ENCODE measurements at places on chromosomes 7 and 10.

DNA sequence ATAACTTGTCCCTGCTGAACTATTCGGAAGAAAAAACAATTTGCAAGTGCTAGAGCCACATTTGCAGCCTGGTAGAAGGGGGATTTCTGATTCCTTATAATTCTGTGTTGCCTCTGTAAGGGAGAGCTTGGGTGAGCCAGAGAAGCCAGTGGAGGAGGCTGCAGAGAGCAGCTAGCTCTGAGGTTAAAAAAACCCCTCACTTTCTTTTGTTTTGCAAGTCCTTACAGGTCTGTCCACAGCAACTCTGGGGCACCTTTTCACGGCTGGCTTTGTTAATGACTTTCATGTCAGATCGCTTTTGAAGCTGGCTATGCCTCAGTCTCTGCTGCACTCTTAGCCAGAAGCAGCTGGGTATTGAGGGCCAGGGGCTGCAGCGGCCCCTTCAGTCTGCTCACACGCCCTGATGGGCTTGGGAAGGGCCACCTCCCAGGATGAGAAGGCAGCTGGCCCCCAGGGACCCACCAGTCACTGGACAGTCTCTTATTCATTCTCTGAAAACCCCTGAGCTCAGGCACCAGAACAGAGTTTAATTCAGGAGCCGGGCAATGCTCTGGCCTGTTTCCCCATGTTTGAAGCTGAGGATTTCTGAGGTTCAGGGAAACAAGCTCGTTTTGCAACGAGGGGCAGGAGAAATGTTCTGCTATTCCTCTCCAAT, 30.9 kb downstream of the TRIM8 start:
- no peak for DNase-seq

DNA sequence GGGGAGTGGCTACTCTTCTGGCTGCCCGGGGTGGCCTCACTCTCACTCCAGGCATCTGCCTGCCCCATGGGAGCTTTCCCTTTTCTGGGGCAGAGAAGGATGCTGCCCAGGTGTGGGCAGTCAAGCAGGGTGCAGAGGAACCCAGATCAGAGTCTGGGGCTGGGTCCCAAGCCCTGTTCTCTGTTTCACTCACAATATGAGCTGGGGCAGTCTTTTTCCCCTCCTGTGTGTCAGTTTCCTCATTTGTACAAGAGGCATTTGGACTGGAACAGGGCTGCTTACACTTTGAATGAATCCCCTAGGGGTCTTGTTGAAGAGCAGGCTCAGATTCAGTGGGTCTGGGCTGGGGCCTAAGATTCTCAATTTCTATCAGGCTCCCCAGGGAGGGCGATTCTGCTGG, 38.4 kb upstream of the AQP1 start:
- DNase-seq: no peak

DNA sequence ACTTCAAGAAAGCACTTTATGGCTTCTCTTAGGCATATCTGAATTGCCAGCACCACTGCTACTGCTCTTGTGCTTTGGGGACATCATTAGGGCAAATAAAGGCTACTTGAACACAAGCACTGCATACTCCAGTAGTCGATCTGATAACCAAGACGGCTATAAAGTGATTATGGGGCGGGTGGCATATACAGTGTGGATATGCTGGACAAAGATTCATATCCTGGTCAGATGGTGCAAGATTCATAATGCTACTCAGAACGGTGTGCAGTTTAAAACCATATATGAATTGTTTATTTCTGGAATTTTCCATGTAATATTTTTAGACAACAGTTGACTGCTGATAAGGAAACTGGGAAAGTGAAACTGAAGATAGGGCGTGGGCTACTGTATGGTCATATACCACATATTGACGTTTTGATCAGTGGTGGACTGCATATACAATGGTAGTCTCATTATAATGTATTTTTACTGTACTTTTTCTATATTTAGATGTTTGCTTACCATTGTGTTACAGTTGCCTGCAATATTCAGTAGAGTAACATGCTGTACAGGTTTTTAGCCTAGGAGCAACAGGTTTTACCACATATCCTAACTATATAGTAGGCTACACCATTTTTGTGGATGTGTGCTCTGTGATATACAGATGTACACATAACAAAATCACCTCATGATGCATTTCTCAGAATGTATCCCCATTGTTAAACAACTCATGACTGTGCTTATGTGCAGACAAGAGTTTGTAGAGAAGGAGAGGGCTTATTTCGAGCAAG, 15.2 kb downstream of the ANLN start:
- no peak for DNase-seq

- no peak for DNase-seq
Observed at GRCh38 chr7:30038196-30038980, 10.2 kb downstream of the PLEKHA8 start.

DNA sequence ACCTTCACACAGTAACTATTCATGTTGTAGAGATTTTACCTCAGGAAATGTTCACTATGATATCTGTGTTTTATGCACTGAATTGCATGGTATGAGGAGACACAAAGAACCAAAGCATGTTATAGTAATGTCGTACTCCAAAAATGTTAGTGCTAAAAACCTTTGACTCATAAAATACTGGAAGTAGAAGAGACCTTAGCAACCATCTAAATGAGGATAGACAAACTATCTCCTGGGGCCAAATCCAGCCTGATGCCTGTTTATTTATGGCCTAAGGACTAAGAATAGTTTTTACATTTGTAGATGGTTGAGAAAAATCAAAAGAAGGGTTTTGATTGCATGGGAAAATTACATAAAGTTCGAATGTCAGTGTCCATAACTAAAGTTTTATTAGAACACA, 535.1 kb downstream of the INHBA start:
- DNase-seq: no peak

DNA sequence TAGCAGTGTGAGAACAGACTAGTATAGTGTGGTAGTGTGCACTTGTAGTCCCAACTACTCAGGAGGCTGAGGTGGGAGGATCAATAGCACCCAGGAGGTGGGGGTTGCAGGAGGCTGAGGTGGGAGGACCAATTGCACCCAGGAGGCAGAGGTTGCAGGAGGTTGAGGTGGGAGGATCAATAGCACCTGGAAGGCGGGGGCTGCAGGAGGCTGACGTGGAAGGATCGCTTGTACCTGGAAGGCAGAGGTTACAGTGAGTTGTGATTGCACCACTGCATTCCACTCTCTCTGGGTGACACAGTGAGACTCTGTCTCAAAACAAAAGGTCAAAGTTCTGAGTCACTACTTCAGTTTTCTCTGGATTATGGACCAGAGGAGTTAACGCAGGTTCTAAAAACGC, 22.6 kb upstream of the DIP2C start:
- DNase-seq: no peak

- no peak for DNase-seq
Observed at GRCh38 chr10:67772894-67773511, 65.0 kb downstream of the DNAJC12 start.

DNA sequence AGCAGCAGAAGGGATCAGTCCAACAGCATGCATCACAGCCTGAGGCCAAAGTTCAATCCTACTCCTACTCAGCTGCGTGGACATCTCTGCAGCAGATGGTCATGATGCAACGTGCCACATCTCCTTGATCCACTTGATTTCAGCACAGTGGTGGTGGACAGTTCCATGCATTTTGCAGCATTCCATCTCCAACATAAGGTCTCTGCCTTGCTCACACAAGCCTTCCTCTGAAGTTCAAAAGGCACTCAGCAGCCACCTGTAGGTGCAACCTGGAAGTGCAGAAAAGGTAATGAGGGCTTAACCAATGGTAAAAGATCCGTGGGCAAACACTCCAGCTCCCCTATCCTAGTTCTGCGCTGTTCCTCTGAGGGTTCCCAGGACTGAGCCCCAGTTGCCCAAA, 57.5 kb upstream of the CHCHD3 start:
- peak; percentile 31 for DNase-seq

- DNase-seq: no peak
Observed at GRCh38 chr10:118908557-118909256, 120.8 kb upstream of the NANOS1 start.

- no peak for DNase-seq
Observed at GRCh38 chr10:68831961-68832455, 4.7 kb downstream of the STOX1 start.

DNA sequence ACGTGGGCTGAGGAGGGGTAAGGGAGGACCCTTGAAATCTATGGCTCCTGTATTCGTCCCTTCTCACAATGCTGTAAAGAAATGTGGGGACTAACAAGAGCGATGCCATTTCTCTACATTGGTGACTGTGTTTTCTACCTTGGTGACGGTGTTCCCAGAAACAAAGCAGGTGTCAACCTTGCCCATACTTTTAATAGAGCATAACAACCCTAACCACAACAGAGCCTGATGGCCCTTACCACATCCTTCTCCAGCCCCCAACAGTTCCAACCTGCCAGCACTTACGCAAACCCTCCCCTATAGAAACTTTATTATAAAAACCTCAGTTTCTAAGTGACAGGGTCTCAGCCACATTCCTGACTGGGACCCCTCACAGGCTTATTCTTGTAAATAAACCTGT, 28.2 kb upstream of the ADCYAP1R1 start:
- no peak for DNase-seq

- peak; percentile 50 for DNase-seq
Observed at GRCh38 chr10:8054494-8055407, at the start of gene GATA3. GATA3 (plus strand) TSS chr10:8054688; CDS start chr10:8055656, 968 bp downstream.

GRCh38 chr7:113076703-113077102, 9.9 kb downstream of the GPR85 start:
- no peak for DNase-seq

DNA sequence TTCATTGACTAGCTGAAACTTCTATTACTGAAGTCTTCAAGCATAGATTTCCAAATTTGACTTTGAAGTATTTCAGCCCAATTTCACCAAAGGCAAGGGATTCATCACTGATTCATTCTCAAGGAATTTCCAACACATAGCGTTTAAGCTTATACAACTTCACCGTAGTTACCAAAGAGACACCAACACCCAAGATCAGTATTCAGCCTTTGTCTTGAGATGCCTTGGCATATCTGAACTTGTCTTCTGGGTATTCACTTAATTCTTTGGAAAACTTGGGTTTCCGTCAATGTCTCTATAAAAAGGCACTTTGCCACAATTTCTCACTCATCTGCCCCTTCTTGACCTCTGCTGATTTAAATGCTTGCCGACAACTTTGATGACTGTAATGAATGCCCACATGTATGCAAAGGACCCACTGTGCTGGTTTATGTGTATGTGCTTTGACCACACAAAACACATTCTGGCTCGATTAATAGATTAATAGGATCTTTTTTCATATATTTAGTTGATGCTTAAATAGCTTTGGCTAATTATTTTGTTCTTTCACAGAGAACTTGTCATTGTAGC, 49.6 kb downstream of the TES start:
- DNase-seq: peak; percentile 91

- DNase-seq: peak; percentile 55
Observed at GRCh38 chr10:25294032-25294926, 119.5 kb downstream of the GPR158 start.

GRCh38 chr10:9262770-9263169, 1208.3 kb downstream of the GATA3 start:
- DNase-seq: peak; percentile 77

GRCh38 chr7:157709531-157710251, 372.9 kb downstream of the DNAJB6 start:
- DNase-seq: no peak

DNA sequence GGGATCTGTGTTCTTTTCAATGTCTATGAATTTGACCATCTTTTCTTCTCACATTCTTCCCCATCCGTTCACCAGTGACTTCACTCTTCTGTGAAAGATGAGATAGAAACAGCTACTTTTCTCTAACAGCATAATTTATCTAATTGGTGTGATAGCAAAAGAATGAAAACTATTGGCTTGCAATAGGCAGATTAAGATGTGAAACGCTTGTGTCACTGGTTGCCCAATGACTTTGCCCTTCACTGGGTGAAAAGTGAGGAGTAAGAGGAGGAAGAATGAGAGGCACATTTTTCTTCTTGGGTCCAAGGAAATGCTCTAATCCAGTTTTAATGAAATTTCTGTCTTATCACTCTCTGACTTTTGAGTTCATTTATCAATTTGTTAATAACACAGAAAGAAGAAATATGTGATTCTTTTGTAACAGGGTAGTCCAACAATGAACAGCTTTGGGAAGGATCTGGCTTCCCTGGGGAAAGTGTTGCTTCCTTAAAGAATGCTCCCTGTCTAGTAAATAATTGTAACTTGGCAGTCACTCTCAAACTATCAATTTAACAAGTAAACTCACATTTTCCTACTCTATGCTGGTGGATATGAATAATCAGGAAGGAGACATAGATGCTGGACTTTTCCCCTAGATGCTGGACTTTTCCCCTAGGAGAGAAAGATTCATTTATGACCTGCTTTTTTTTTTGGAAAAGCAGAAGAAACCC, 35.1 kb downstream of the BET1 start:
- DNase-seq: no peak

DNA sequence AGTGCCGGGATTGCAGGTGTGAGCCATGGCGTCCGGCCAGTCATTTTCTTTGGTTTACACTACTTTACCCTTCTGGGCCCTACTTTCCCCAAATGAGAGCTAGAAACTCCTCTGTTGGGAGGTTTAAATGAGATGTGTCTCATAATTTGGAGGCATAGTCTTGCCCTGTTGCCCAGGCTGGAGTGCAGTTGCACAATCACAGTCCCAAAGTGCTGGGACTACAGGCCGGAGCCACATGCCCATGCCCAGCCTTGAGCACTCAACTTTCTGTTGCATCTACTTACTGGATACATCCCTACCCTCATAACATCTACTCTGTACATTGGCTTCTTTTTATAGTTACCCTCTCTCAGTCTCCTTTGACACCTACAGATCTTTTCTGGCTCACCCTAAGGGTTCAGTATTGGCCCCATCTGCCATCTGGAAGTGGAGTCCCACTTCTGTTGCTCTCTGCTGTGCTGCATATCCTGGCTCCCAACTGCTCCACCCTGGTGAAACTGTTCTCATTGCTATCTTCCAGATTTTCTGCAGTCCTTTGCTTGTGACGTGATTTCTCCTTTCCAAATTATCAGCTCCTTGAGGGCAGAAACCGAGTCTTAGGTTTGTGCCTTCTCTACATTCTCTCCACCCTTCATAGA, 8.4 kb downstream of the EIF4H start:
- DNase-seq: no peak

GRCh38 chr7:142231716-142232115, 26.1 kb downstream of the PRSS58 start:
- no peak for DNase-seq

DNA sequence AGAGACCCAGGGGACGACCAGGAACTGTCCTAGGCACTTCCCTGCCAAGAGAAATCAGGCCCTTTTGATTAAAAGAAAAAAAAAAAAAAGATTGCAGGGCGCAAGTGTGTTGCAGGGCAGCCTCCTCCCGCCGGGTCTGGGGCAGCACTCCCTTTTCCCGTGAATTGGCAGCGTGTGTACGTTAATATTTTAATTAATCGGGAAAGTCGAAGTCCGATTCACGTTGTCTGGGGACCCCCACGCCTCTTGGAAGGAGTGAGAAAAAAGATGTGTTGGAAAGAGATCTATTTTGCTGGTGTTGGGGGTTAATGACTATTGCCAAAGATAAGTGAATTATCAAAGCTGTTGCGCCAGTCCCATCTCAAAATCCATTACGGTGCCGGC, 1.3 kb upstream of the EBF3 start:
- DNase-seq: no peak

- DNase-seq: peak; percentile 89
Observed at GRCh38 chr10:110701617-110701971, 57.5 kb downstream of the RBM20 start.

DNA sequence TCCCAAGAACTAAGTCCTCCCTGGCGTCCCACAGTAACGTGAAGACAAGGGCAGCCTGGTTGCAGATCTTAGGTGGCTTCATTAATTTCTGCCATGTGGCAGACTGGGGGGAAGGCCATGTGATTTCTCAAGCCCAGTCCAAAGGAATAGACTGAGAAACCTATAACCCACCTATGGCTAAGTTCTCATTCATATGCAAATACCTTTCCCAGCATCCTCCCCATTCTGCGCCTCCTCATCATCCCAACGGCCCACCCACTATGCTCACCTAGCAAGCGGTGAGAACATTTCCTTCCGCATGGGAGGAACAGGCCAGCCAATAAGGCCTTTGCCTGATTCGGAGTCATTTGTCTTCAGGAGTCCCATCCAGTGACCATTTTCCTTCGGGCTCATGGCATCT, 8.2 kb upstream of the CLEC2L start:
- DNase-seq: no peak
